ENCODE measurements at places on chromosomes 11 and 22.

- DNase-seq, result no peak
These were observed 1.1 kb upstream of the GAB2 start for GRCh38 chr11:78418584-78419211.

GRCh38 chr22:27629908-27630673 is 171.5 kb downstream of the MN1 start:
- no peak for DNase-seq

GRCh38 chr22:31313366-31314147 is 21.3 kb upstream of the PIK3IP1 start:
- DNase-seq, result no peak

GRCh38 chr22:29456211-29456671 is 17.9 kb downstream of the RFPL1 start:
- DNase-seq, result no peak

- DNase-seq, result no peak
These were observed 684.0 kb downstream of the OPCML start for GRCh38 chr11:132848336-132848735.

DNA sequence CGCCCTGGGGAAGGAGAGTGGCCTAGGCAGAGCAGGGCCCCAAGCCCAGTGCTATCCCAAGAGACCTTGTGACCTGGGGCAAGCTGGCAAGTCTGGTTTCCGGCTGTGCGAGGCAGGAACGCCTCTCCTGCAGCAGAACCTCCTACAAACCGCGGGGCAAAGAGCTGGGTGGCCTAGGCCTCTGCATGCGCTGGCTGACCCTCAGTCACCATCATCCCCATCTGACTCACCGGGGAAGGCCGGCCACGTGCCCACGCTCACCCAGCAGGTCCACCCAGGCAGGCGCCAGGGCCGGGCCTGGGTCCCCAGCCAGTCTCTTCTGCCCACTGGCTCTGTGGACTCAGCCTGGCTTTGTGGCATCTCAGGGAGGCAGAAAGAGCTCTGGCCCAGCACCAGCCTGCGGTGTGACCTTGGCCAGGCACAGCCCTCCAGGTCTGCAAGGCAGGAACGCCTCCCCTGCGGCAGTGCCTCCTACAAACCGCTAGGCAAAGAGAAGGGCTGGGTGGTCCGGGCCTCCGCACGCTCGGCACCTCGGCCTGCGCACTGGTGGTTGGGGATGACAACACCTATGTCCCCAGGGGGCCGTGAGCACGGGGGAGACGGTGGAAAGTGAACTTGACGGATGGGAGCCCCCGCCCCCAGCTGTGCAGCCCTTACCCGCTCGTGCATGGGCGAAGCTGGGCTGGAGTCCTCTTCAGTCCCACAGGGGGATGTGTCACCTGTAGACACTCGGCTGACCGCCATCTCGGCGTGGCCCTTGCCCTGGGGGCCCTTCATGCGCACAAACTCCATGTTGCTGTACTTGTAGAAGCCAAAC is 38.2 kb downstream of the KIAA0930 start:
- DNase-seq, result no peak

DNA sequence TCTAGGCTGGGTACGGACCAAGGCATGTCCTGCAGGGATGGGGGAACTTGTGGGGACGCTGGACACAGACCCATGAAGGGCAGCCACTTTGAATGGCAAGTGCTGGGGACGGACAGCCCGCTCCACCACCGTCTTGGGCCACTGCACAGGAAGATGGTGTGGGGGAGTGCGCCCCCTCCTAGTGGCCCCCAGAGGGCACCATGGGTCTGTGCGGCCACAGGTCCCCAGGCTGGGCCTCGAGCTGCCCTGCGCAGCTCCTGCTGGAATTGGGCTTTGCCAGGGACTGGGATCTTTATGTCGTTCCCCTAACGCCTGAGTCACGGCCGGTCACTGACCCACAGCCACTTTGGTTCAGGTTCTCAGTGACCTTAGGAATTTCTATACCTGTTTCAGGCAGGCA is 44.4 kb downstream of the NAT10 start:
- no peak for DNase-seq

DNA sequence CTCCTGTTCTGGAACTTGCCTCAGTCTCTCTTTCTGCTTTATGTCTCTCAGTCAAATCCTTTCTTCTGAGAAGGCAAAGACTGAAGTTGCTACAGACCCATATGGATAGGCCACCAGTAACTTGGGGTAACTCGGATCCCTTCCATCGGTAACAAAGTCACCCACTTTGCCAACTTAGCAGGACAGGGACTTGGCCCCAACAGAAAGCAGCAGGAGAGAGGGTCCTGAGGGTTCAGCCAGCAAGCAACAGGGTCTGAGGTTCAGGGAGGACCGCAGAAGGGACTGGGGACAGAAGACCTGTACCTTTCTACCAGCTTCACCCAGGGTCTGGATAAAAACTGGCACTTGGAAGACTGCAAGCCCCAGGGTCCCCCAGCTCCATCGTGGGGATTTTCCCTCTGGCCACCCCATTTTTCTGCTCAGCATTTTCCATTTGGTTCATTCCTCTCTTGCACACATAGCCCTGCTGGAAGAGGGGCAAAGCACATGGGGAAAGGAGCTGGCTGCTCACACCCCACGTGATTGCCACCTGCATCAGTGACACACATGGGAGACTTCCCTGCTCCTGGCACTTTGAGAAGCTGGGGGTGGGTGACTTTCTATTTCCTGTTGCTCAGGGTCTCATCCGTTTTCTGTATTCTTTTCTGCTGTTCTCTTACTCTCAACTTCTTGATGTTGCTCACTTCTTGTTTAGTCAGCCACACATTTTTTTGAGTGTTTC is 34.6 kb upstream of the GNAZ start:
- no peak for DNase-seq

- DNase-seq, result no peak
These were observed 175.5 kb upstream of the NCAM1 start for GRCh38 chr11:112785719-112786118.

- DNase-seq, result no peak
These were observed 5.5 kb downstream of the ADM start for GRCh38 chr11:10310301-10310841.

- no peak for DNase-seq
These were observed 19.9 kb downstream of the BID start for GRCh38 chr22:17754233-17754925.

DNA sequence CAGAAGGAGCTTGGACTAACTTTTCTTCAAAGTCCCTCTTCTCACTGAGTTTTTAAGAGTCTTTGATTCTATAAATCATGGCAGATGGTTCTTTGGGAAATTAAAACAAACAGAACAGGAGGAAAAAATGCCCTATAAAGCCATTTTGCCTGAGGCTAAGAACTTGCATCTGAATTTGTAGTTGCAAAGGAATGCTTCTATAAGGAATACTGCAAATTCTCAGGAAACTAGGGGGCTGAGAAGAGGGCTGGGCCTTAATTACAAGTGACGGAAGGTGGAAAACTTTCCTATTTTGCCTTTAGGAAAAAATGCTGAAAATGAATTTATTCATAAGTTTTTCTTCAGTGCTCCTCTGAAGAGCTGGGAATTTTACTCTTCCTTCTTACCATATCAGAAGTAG is 90.0 kb upstream of the NARS2 start:
- DNase-seq, result no peak

- no peak for DNase-seq
These were observed 354.8 kb downstream of the ETS1 start for GRCh38 chr11:128232588-128232987.

DNA sequence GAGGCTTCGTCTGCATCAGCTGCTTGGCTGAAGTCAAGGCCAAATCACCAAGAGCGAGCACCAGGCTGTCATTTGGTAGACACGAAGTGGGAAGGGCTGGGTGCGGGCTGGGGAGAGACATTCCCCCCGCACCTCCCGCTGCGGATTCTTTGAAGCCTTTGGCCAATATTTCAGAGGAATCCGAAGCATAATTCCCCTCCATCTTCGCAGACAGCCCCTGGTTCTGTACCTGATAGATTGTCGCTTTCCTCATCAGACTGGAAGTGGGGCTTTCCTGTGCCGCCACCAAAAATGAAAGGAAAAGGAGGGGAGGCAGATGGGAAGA is 15.3 kb downstream of the BLID start:
- DNase-seq, result no peak

GRCh38 chr22:42805998-42806830 is 50.9 kb downstream of the ARFGAP3 start:
- DNase-seq, result no peak

- no peak for DNase-seq
These were observed 145.4 kb upstream of the ZBED5 start for GRCh38 chr11:11003226-11003625.

DNA sequence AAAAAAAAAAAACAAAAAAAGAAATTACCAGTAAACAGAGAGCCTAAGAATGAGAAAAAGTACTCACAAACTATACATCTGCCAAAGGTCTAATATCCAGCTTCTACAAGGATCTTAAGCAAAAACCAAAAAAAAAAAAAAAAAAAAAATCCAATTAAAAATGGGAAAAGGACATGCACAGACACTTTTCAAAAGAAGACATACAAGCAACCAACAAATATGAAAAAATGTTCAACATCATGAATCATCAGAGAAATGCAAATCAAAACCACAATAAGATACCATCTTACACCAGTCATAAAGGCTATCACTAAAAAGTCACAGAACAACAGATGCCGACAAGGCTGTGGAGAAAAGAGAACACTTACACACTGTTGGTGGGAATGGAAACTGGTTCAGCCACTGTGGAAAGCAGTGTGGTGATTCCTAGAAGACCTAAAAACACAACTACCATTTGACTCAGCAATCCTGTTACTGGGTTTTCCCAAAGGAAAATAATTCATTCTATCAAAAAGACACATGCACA is 18.3 kb downstream of the MS4A6A start:
- DNase-seq, result no peak

All from RWPE2 (cell line).